ENCODE measurements at places on chromosomes 2 and 18.

GRCh38 chr2:112674229-112674628, 28.5 kb downstream of the SLC20A1 start:
- DNase-seq = no peak

GRCh38 chr2:71609958-71610357, 156.6 kb downstream of the DYSF start:
- DNase-seq = peak; percentile 17

GRCh38 chr2:138298900-138299299, 202.7 kb upstream of the SPOPL start:
- no peak for DNase-seq

- no peak for DNase-seq
Observed at GRCh38 chr2:219772103-219772635, 144.7 kb downstream of the SLC4A3 start.

DNA sequence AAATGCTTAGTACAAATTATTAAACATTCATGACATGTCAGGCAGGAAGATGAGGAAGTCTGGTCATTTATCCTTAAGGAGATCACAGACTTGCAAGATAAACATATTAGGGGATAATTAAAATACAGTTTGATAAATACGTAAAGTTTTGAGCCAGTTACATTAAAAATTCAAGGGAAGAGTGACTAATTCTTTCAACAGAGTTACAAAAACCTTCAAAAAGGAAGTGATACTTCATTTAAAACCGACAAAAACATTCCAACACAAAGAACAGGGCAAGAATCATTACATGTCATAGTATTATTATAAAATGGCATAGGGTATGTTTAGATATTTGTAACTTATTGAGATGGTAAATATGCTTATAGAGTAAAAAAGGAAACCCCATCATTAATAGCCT, 636.0 kb downstream of the NR4A2 start:
- DNase-seq = no peak

DNA sequence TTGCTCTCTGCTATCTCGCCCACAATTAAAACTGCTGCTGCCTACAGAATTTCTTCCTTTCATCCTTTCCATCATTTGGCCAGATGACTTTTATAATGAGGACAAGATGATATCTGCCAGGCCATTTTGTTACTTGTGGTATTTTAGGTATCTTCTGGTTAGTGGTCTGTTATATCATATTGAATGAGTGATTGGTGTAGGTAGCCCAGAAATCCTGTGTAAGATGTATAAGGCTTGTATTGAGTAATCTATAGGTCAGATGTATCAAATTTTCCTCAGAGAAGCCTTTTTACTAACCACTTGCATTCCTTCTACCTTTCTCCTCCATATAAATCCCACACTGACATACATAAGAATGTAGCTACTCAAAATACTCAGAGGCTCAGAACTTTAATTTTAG, 118.3 kb downstream of the UBR3 start:
- DNase-seq = no peak

GRCh38 chr18:46434629-46435028, 222.4 kb downstream of the LOXHD1 start:
- no peak for DNase-seq

DNA sequence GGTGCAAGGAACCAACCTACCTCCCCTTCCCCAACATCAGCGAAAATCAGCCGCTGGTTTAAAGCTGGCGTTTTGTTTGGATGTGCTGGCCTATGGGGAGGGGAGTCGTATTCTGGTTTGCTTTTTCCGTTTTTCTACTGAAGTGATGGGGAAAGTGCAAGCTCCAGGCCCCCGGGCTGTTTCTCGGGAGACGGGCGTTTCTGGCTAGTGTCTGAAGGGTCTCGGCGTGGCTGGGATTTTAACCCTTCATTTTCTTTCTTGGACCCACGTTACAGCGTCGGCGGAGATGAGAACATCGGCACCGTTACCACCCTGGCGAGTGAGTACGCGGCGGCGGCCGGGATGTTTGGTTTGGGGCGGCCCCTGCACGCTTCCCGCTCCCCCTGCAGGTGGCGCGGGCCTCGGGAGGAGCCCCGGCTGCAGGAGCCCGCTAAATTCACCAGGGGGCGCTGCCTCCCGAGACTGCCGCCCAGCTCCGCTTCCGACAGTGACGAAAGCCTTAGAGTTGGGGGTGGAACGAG, 70.7 kb downstream of the PLB1 start:
- DNase-seq = peak; percentile 63

DNA sequence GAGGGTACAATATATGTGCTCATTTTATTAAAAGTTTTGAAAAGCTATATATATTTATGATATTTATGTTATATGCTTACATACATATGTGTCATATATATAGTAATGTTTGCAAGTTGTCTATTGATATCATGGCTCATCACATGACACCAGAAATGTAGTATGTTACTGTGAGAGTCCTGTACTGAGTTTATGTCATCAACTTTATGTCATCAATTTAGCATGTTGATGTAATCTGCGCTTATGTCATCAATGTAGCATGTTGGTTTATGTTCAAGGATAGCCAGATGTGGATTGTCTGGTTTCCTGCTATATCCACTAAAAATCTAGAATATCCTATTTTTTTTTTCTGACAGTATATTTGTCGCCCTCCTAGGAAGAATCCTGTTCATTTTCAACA, 77.4 kb downstream of the APLF start:
- DNase-seq = no peak

DNA sequence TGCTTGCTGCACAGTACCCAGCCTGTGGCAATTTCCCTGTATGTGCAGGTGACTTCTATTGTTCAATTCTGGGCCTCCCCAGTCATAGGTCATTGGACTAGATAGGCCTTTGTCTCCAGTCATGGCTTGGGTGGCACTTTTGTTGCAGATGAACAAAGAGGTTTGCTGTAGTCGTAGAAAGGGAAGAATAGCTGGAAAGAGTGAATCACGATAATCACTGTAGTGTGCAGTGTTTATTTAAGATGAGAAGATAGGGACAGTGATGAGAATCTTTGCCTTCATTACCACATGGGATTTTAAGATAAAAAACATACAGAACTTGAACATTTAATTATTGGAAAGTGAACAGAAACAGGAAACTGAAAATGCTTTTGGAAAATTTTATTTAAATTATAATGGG, 156.1 kb upstream of the CYRIA start:
- DNase-seq = no peak

DNA sequence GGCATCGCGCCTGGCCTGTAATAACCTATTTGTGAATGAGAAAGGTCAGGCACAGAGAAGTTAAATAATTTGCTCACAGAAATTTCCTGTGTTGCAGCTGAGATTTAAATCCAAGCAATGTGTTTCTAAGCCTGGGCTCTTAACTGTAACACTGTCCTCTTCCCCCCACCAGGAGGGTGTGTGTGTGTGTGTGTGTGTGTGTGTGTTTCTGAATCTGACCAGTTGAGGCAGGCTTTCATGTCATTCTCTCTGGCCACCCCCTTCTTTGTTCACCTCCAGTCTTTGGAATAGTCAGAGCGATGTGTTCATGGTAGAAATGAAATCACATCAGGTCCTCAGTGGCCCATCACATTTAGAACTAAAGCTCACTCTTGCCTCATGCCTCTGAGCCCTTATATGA, 81.2 kb downstream of the NEDD4L start:
- no peak for DNase-seq

DNA sequence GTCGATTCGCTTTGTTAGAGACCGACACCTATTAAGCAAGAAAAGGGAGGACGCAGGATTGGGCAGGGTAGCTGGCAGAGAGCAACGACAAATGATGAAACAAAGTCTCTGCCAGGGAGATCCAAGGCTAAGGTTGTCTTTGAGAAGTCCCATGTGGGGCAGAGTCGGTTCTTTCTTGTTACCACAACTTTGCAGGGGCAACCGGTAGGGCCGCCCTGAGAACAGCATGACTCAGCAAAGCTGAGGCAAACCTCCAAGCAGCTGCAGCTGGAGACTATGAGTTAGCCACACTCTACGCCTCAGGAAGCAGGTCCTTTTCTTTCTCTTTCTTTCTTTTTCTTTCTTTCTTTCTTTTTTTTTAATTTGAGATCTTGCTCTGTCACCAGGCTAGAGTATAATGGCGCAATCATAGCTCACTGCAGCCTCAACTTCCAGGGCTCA, 452.3 kb upstream of the ID2 start:
- DNase-seq = peak; percentile 63

GRCh38 chr2:199985625-199986207, 30.3 kb downstream of the MAIP1 start:
- DNase-seq = peak; percentile 79

- no peak for DNase-seq
Observed at GRCh38 chr18:31554776-31555175, 36.9 kb upstream of the TTR start.

- DNase-seq = no peak
Observed at GRCh38 chr2:218329826-218330593, 26.6 kb upstream of the CATIP start.

DNA sequence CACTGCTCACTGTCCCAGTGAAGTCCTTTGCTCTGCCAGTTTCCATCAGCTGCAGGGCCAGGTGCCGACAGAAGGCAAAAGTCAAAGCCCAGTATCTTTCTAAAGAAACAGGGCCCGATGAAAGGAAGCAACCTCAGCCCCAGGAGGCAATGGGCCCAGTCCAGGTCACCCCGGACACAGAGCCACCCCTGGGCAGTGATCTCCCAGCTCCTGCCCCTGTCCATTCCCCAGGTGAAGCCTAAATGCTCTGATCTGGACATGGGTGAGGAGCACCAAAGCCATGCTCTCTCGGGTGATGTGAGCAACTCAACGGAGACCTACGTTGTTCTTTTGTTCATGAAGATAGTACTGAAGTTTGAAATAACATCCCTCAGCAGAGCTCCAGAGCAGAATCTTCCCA, 61.6 kb downstream of the HDAC4 start:
- no peak for DNase-seq

- no peak for DNase-seq
Observed at GRCh38 chr2:11938196-11938595, 191.8 kb downstream of the LPIN1 start.

DNA sequence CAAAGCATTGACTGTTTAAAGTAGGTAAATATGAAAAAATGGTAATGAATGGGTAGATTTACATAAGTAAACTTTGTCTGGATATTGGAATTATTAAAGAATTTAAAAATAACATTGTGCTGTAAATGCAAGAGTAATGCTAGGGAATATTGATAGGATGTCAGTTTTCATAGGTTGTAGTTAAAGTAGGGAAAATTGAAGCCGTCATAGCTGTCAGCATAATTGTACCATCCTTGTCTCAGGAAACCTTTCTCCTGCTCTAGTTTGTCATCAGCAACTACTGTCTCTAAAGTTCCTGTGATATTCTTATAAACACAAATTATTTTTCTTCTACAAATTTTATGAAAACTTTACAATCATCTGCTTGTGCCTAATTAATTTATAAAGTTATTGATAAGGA, 10.1 kb upstream of the SPAG16 start:
- DNase-seq = no peak

DNA sequence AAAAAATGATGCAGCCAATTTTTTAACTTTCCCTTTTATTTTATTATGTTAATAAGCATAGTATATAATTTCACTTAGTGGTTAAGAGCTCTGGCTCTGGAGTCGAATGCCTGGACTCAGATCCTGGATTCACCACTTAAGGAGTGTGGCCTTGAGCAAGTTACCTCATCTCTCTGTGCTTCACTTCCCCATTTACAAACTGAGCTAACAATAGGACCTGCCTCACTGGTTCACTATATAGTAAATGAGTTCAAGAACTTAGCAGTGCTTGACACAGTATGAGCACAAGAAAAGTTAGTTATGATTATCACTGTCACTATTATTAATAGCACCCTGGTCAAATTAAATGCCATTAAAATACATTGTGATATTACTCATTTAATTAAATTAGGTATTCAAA, 30.6 kb downstream of the SCN3A start:
- peak; percentile 7 for DNase-seq

- DNase-seq = no peak
Observed at GRCh38 chr18:50284255-50284885, 3.0 kb upstream of the MBD1 start.

DNA sequence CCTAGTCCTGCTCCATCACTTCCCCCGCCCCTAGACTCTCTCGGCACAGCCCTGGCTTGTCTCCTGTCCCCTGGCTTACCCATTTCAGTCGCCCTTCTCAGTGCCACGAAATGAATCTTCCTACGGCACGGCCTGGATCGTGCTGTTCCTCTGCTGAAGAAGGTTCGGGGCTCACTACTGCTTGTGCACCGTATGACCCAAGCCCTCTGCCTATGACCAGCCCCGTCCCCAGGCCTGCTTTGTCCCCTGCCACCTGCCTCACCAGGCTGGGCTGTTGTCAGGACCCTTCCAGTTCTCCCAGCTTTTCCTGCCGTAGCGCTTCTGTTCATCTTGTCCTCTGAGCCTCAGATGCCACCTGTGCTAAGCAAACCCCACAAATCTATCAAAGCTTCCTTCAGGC, 13.9 kb downstream of the CHMP1B start:
- no peak for DNase-seq

DNA sequence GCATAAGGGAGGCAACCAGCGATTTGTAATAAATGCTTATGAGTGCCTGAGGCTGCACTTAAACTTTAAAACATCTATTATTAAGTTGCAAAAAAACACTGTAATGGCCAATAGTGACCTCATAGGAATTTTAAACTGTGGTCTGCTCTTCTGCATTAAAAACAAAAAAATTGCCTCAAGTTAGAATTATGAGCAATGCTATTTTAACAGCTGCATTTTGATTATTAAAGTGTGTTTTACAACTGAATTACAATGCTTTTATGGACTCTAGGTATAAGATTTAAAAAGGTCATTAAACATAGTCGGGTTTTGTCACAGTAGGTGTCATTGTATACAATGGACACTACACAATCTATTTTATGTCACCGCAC, 528.7 kb upstream of the FANCL start:
- DNase-seq = no peak

DNA sequence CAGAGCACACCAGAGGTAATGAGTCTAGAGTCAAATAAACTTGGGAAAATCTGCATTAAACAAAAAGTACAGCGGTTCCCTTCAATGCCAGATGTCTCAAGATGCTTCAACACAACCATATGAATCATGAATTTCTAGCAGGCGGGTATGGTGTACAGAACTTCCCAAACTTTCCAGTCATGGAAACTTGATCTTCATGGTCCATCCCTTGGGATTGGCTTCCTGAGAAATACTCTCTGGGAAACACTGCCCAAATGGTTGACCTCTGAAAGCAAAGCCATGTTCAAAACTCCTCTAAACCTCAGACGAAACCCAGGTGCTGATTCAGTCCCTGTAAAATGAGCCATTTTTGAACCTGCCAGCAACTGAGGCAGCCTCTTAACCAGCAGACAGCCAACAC, 16.4 kb upstream of the TMEM247 start:
- no peak for DNase-seq

- no peak for DNase-seq
Observed at GRCh38 chr18:67790527-67790926, 274.0 kb upstream of the DSEL start.

GRCh38 chr18:63078471-63078870, 241.1 kb downstream of the BCL2 start:
- DNase-seq = no peak

DNA sequence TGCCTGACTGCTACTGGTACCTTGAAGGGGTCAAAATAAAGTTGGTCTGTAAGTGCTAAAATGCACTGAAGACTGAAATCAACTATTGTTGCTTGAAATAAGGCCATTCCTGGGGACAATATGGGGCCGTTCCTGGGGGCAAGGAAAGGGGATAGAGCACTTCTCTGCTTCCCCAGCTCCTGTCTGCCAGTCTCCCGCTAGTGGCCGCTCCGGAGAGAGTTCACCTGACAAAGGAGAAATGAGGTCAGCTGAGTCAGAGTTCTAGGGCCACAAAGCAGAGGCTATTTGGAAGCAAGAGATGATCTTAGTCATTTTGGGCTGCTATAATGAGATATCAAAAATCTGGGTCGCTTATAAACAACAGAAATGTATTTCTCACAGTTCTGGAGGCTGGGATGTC, 345.9 kb downstream of the TSN start:
- DNase-seq = no peak

GRCh38 chr2:194103941-194104659, 1552.9 kb upstream of the SLC39A10 start:
- DNase-seq = no peak
